ENCODE measurements at places on chromosomes 5 and 9.

DNA sequence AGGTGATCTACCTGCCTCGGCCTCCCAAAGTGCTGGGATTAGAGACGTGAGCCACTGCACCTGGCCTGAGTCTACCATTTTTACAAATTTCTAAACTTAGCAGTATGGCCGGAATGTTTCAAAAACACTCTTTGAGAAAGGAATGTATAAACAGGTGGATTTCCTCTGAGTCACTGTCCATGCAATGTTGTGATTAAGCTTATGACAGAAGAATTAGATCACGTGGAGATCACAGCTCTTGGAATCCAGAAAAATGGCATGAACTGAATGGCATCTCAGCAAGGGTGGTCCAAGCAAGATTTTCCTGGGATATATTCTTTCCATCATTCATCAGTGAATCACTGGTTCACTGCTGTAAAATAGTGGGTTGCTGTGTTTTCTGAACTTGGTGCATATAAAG, 865.0 kb downstream of the PTPRD start:
- DNase-seq = no peak

GRCh38 chr5:54093861-54094260, 216.5 kb downstream of the ARL15 start:
- DNase-seq = no peak

DNA sequence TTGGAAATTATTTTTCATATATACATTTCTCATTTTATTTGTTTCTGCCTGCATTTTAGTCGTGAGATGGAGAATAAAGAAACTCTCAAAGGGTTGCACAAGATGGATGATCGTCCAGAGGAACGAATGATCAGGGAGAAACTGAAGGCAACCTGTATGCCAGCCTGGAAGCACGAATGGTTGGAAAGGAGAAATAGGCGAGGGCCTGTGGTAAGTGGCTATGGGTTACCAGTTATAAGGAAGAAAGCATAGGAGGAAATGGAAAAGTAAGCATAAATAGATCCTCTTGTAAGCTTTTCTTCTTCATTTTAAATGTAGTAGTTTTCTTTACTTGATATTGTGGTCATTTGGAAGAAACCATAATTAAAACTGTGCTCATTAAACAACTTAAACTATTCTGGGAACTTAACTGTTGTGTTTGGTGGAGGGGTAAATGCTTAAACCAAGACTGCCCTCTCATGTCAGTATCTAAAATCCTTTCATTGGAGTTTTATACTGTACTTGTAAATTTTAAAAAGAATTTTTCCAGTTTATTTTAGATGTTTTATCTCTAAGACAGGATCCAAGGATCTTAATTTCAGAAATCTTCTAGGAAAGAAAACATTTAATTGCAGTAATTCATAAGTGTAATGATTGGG, 41.3 kb downstream of the MAP3K1 start:
- DNase-seq = no peak

DNA sequence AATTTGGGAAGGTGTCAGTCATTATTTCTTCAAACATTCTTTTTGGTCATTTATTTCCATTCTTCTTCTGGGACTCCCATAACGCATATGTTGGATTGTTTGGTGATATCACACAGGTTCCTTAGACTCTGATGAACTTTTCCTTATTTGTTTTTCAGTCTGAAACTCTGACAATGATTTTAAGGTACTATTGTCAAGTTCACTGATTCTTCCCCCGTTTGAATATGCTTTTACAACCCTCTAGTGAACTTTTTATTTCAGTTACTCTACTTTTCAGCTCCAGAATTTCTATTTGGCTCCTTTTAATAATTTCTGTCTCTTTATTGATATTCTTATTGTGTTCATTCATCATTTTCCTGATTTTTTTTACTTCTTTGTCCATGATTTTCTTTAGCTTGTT, 92.5 kb upstream of the RORB start:
- no peak for DNase-seq

DNA sequence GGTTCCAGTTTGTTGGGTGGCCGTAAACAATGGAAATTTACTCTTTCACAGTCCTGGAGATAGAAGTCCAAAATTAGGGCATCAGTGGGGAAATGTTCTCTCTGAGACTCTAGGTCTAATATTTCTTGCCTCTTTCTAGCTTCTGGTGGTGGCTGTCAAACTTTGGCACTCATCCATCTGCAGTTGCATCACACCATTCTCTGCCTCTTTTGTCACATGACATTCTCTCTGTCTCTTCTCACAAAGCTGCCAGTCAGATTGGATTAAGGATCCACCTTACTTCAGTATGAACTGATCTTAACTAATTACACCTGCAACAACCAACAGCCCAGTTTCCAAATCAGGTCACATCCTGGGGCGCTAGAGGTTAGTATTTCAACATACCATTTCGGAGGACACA, 222.9 kb upstream of the FTMT start:
- no peak for DNase-seq

- DNase-seq = no peak
Observed at GRCh38 chr9:1087120-1087881, 37.1 kb downstream of the DMRT2 start.

DNA sequence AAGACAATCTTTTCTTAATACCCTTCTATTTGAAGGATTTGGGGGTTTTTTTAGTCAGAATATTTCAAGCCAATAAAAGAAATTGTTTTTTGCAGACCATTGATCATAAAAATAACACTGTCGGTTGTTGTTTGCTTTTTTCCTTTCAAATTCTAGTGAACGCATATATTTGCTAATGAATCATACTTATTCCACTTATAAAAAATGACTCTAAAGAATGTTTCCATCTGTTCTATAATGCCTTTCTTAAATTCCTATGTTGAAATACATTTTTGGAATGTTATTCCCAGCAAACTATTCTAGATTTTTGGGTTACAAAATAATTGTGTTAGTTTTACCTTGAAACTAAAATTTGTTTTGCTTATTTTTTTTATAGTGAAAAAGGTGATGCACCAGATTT, 32.2 kb downstream of the CWC27 start:
- no peak for DNase-seq

- no peak for DNase-seq
Observed at GRCh38 chr9:4174546-4175175, 125.2 kb downstream of the GLIS3 start.

DNA sequence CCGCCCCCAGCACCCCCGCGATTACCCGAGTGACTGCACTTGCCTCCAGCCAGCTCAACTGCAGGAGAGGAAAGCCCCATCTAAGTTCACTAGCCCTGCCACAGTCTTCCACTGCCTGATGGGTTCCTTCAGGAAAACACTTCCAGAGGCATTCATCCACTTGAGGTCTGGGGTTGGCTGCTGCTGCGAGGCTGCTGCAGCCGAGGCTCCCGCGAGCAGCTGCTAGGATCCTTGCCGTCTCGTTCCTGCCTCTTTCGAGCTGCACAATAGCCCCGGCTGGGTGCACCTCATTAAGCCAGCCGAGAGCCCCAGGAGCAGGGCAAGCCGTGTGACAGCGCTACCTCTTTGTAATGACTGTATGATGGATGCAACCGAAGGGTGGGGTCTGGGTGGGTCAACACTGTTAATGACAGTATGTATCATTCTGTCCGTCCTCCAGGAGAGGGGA, 24.2 kb upstream of the ELAVL2 start:
- DNase-seq = no peak

GRCh38 chr5:111313017-111313724, 89.0 kb downstream of the CAMK4 start:
- DNase-seq = no peak

GRCh38 chr9:97802276-97802675, 50.8 kb upstream of the FOXE1 start:
- no peak for DNase-seq

- no peak for DNase-seq
Observed at GRCh38 chr5:102523541-102524175, 24.9 kb upstream of the SLCO6A1 start.

GRCh38 chr5:102971676-102972293, 148.2 kb downstream of the GIN1 start:
- DNase-seq = no peak

- DNase-seq = no peak
Observed at GRCh38 chr5:157323107-157323706, 57.3 kb downstream of the CYFIP2 start.

GRCh38 chr5:61919920-61920319, 386.1 kb upstream of the KIF2A start:
- no peak for DNase-seq

GRCh38 chr5:177447611-177448243, 1.1 kb downstream of the PRR7 start:
- DNase-seq = no peak

DNA sequence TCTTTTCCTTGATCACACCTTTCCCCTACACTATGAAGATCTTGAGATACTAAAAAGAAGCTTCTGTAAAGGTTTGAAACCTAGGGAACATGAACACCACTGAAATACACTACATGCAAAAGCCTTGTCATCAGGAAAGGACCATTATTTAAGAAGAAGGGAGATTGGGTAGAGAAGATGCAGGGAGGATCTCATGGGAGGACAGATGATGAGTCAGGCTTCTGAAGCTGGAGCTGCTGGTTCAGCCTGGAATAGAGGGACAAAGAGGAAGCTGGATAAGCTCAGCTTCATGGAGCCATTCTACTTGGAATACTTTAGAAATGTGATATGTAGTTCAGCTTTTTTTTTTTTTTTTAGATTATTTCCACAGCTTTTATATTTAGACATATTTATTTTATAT, 169.8 kb downstream of the MAN2A1 start:
- DNase-seq = no peak

DNA sequence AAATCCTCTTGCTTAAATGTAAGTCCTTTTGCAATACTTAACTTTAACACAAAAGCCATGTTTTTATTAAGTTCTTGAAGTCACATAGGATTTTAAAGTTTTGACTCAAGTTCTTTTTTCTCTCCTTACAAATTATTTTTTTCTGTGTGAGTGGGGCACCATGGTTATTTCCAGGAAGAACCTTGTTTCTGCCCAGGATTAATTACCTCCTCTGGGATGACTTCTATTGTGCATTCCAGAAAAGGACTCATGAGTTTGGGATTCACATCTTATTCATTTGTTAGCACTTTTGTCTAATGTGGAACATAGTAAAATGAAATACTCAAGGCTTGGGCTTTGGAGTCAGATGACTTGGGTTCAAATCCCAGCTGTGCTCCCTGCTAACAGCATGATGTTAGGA, 421.4 kb upstream of the WWC1 start:
- no peak for DNase-seq

DNA sequence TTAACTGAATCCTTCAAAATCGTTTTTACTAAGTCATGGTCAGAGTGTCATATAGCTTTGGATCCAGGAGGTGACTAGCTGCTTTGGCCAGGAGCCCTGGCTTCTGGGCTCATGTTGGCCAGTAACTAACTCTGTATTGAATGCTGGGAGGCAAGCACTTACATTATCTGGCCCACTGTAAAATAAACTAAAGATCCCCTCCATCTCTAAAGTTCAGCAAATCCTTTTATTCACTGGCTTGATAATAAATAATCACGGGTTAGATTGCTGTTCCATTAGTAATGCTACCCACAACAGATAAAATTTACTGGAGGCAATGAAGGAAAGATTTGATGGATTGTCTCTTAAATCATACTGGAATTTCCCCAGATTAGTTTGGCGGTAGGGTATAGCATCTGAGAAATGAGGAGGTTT, 382.2 kb upstream of the TLE4 start:
- no peak for DNase-seq

GRCh38 chr5:172815631-172816030, 18.4 kb upstream of the ERGIC1 start:
- DNase-seq = no peak

DNA sequence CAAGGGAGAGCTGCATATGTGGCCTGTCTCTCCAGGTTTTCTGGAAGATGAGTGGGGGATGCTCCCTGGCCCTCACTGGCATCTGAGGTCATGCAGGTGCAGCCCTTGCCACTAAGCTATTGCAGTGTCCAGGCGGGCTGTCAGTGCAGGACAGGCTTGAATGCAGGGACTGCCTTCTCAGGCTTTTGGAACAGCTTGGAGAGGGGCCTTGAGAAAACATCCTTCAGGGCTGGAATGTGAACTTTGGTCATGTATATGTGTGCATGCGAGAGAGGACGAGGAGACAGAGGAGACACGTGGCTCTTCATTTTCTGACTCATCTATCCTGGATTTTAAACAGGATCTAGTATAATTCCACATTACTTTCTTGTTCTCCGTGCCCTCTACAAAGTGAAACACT, 90.3 kb downstream of the MACROH2A1 start:
- DNase-seq = no peak

- DNase-seq = no peak
Observed at GRCh38 chr9:37531699-37532098, 44.5 kb downstream of the FBXO10 start.

GRCh38 chr5:88884608-88884877, 1.6 kb upstream of the MEF2C start:
- no peak for DNase-seq

- DNase-seq = no peak
Observed at GRCh38 chr9:88464851-88465250, 70.1 kb upstream of the NXNL2 start.

- DNase-seq = no peak
Observed at GRCh38 chr9:20262611-20263010, 359.7 kb downstream of the MLLT3 start.

DNA sequence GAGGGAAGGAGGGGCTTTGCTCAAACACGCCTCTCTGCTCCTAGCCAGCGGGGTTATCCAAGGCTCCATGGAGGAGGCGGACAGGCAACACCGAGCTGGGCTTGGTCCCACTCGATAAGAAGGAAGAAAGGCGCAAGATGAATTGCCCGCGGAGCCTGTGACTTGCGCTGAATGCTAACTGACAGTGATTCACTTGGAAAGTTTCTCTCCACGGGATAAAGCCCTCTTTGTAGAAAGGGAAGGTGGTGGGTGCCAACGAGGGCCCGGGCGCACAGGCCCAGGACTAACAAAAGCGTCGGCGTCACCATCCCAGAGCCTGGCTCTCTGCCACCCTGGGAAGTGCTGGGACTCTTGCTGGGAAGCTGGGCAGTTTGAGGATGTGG, 76.0 kb downstream of the VAV2 start:
- no peak for DNase-seq

Data from stimulated activated CD8-positive, alpha-beta memory T cell treated with anti-CD3 and anti-CD28 coated beads, Interleukin-4, amount 100 ng/mL, for 1 hour (primary cell).